ENCODE measurements at places on chromosomes 4 and X.

- no peak for DNase-seq
Observed at GRCh38 chr4:129167640-129168260, 71.8 kb downstream of the C4orf33 start.

DNA sequence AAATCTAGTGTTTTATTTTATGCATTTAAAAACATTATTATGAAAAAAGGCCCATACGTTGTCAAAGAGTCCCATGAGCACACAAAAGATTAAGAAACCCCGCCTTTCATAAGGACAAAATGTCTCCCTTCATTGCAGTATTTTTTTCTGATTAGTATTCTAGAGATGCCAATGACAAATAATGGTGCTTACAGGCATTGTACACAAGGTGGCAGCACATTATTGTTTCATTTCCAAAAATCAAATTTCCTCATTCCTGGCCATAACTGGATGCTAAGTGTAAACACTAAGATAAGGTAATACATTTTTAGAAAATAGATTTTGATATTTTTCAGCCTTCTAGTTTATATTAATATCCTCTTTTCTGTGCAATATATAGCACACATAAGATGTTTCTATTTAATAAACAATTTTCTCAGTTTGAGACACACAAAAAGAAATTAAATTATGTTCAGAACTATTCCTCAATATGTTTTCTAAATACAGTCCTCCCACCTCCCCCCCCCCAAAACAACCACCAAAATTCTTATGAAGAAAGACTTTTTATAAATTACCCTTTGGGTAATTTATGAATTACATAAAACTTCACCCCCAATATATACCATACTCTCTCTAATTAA, 47.7 kb downstream of the TIGD2 start:
- DNase-seq: no peak

DNA sequence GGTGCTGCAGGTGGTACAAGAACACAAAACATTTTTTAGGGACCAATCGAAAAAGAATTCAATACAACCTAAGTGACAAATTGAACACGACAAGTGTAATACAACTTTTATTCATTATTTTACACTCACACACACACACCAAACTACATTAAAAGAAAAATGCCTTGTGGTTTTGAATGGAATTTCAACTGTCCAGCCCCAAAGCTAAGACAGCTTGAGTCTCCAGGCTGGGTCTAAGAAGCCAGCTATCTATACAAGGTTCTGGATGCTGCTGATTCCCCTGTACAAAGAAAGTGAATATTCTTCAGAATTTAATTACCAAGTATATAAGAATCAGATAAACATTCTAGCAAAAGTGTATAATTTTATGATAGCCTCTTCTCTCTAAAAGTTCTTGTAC, 118.2 kb downstream of the PPP3CA start:
- DNase-seq: no peak

GRCh38 chrX:39336671-39337311, 535.5 kb downstream of the MID1IP1 start:
- DNase-seq: no peak

- no peak for DNase-seq
Observed at GRCh38 chr4:177281351-177281909, 28.2 kb upstream of the NEIL3 start.

GRCh38 chr4:14465057-14465456, 537.2 kb upstream of the CPEB2 start:
- no peak for DNase-seq

GRCh38 chr4:144463896-144464295, 182.1 kb upstream of the HHIP start:
- DNase-seq: no peak

DNA sequence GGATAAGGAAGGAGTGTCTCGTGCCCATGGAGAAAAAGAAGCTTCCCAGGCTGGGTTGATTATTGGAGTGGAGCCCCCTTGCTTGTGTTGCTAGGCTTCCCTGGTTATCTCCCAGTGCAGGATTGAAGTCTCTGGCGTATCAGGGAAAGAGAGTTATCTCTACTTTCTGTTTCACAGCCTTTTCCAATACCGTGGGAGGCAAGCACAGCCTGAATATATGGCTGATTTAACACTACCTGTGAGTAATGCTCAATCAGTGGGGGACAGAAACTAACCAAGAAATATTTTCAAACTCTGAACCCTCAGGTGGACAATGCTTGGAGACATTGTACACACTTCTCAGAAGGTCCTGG, 65.2 kb downstream of the SERPINA7 start:
- DNase-seq: no peak

DNA sequence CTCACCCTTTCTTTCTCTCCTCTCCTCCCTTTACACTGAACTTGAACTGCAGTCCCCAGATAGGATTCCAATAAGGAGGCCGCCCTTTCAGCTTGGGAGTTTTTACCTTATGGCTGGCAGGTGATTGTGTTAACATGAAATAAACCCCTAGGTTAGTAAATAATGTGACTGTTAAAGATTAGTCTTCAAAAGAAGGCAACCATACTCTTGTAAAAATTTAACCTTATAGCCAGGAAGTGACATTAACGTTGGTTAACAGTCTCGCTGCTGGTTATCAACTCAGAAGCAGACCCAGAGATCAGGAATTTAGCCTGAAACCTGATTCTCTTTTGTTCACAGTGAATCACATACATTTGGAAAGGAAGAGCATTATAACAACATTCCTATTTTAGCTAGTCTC, 15.2 kb downstream of the FHDC1 start:
- no peak for DNase-seq

Data from activated naive CD4-positive, alpha-beta T cell (primary cell).